Naive B cell (primary cell): ENCODE measurements at places on chromosomes 5 and 9. TPM values are rescaled to one million over a fixed set of nuclear protein-coding genes. Genes with fewer than 3 reads are reported as not detected.
A peak's percentile ranks its signal among the peaks of the same experiment; 100 is the strongest.

GPSM1 gene
- polyA plus RNA-seq: 1.2 TPM

FOXD4L3 gene
- polyA plus RNA-seq: not detected

SEMA5A gene
- polyA plus RNA-seq: not detected

DNA sequence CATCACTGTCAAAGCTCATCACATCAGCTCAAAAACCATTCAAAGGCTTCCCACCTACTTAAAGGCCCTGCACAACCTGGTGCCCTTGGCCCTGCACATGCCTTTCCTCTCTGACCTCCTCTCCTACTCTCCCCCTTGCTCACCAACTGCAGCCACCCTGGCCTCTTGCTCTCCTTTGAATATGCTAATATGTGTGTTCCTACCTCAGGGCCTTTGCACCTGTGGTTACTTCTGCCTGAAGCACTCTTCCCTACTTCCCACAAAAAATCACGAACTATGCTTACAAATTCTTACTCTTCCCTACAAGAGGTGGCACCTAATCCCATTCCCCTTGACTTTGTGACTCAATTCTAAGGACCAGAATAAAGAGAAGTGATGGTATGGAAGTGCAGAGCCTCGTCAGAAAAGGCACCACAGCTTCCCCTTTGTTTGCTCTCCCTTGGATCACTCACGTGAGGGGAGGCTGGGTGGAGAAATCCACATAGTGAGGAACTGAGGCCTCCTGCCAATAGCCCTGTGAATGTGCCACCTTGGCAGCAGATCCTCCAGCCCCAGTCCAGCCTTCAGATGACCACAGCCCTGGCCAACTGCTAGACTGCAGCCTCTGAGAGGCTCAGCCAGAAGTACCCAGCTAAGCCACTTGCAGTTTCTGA lies 3.2 kb upstream of the TMEM171 start:
- DNase-seq: no peak

DNA sequence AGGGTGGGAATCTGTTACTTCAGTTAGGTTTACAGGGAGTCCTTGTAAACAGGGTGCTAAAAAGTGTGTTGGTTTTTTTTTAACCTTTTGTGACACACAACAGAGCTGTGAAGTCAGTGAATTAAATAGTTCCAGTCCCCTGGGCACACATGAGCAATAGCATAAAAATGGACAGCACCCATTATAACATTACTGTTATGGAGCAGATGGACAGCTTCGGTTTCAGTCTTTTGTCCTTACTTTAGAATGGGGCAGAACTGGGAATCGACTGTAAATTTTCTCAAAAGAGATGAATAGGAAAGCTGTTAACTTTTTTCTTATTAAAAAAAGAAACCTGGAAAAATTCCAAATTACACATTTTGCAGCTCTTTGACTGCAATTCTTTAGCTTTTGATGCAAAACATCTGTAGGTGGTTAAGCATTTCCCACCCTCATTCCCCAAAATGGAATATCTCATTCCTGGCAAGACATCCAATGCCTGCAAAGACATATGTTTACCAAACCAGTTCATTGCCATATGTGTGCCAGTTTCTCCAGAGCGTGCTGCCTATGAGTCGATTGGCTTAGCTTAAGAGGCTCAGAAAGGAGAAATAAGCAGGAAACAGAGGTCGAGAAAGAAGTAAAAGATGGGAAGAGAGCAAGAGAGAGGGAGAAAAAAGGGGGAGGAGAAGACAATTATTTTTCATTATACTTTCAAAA lies 212.3 kb upstream of the TMEM161B start:
- DNase-seq: no peak

- DNase-seq: no peak
Observed at GRCh38 chr5:148897842-148898241, 71.4 kb downstream of the ADRB2 start.

GRCh38 chr9:18058564-18059442 lies 415.1 kb upstream of the ADAMTSL1 start:
- no peak for DNase-seq

GRCh38 chr5:167525004-167525403 lies 766.4 kb upstream of the WWC1 start:
- no peak for DNase-seq

- DNase-seq: no peak
Observed at GRCh38 chr5:73861313-73861988, 235.5 kb downstream of the ARHGEF28 start.

- no peak for DNase-seq
Observed at GRCh38 chr5:96338624-96339415, 94.2 kb downstream of the PCSK1 start.

DNA sequence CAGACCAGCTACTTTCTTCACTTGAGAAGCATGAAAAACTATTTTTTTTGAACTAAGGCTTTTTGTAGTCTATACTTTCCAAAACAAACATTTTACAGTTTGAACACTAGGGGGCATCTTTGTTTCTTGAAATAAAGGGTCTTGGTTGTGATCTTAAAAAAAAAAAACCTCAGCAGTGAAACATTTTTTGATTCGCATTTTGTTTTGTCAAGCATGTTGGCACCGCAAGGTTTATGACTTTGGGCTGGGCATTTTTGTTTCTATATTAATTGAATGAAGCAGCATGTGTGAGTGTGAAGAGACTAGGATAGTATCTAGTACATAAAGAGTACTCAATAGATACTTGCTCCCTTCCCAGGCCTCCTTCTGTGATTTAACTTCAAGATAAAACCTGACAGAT lies 31.6 kb upstream of the ACOT12 start:
- DNase-seq: peak; percentile 32

PCDHGA1 gene
- polyA plus RNA-seq: not detected

- no peak for DNase-seq
Observed at GRCh38 chr5:175222621-175223020, 221.4 kb downstream of the DRD1 start.

DNA sequence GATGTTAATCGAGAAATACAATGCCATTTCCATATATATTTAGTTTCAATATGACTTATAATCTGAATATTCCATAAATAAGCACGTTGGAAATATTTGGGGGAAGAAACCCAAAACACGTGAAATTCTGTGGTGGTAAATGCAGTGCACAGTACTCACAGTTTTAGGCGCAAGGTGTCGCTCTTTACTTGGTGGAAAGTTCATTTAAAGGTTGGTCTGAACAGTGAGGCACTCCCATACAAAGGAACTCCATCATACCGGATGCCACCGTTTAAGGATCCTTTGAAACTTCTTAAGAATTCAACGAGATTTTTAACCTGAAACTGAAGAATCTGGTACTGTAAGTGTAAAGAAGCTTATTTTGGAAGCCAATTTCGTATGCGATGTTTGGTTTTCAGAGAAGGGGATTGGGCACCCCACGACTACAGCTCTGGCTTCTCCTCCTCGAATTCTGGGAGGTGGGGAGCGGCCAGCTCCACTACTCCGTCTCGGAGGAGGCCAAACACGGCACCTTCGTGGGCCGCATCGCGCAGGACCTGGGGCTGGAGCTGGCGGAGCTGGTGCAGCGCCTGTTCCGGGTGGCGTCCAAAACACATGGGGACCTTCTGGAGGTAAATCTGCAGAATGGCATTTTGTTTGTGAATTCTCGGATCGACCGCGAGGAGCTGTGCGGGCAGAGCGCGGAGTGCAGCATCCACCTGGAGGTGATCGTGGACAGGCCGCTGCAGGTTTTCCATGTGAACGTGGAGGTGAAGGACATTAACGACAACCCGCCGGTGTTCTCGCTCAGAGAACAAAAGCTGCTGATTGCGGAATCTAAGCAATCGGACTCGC lies at the start of gene PCDHA11:
PCDHA11 (plus strand) TSS at position 237 of the 834 bp plus-strand sequence; CDS start at position 384, 147 bp downstream.
- no peak for DNase-seq

- DNase-seq: peak; percentile 57
Observed at GRCh38 chr9:113516840-113517577, 53.5 kb downstream of the RGS3 start.

DNA sequence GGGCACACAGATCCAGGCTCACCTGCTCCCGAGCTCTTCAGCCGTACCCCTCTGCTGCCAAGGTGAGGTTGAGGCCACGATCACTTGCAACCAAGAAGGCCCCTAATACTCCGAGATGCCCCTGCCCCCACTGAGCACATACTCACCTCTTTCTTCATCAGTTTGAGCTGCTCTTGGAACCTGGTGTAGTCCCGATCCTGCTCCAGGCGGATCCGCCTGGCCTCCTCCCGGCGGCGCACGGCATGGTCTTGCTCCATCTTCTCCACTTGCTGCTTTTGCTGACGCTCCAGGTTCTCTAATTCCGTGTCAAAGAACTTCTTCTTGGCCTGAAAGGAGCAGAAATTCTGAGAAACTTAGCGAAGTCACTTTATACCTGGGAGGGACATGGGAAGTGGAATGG lies 75.7 kb upstream of the FBXW11 start:
- no peak for DNase-seq

RHOBTB3 gene
- polyA plus RNA-seq: not detected
